Naive thymus-derived CD4-positive, alpha-beta T cell (primary cell): ENCODE measurements at places on chromosomes 6 and 20. TPM values are rescaled to one million over a fixed set of nuclear protein-coding genes. Genes with fewer than 3 reads are reported as not detected.

Gene XRN2
- 70.9 TPM for polyA plus RNA-seq

Gene LIME1
- 205 TPM for polyA plus RNA-seq

Gene WDR46
- polyA plus RNA-seq: 55.2 TPM

Gene PNPLA1
- polyA plus RNA-seq: not detected

Gene TRAM2
- polyA plus RNA-seq: 3.2 TPM

Gene ANKEF1
- 8.9 TPM for polyA plus RNA-seq

Gene CGA
- not detected for polyA plus RNA-seq

Gene SLC35D3
- not detected for polyA plus RNA-seq

Gene GJA1
- polyA plus RNA-seq: not detected

Gene OXT
- polyA plus RNA-seq: 1.2 TPM

Gene CUL7
- polyA plus RNA-seq: 2.9 TPM

Gene LINC00237
- not detected for polyA plus RNA-seq

Gene BLCAP
- 88.0 TPM for polyA plus RNA-seq

Gene BPHL
- 9.3 TPM for polyA plus RNA-seq

Gene COL12A1
- not detected for polyA plus RNA-seq

Gene MDFI
- not detected for polyA plus RNA-seq

Gene BPI
- not detected for polyA plus RNA-seq

Gene SPAG4
- polyA plus RNA-seq: not detected

Gene GNMT
- not detected for polyA plus RNA-seq

Gene ID4
- not detected for polyA plus RNA-seq

Gene USP49
- polyA plus RNA-seq: 0.44 TPM

Gene NELFE
- 76.6 TPM for polyA plus RNA-seq

Gene MTFR2
- 0.63 TPM for polyA plus RNA-seq

Gene OR14J1
- polyA plus RNA-seq: not detected

Gene PROKR2
- polyA plus RNA-seq: not detected
